ENCODE measurements at places on chromosomes 1 and 21. TPM values are rescaled to one million over a fixed set of nuclear protein-coding genes. Genes with fewer than 3 reads are reported as not detected.

GRCh38 chr1:16172964-16173446 lies 17.1 kb upstream of the EPHA2 start:
- DNase-seq, result no peak

DNA sequence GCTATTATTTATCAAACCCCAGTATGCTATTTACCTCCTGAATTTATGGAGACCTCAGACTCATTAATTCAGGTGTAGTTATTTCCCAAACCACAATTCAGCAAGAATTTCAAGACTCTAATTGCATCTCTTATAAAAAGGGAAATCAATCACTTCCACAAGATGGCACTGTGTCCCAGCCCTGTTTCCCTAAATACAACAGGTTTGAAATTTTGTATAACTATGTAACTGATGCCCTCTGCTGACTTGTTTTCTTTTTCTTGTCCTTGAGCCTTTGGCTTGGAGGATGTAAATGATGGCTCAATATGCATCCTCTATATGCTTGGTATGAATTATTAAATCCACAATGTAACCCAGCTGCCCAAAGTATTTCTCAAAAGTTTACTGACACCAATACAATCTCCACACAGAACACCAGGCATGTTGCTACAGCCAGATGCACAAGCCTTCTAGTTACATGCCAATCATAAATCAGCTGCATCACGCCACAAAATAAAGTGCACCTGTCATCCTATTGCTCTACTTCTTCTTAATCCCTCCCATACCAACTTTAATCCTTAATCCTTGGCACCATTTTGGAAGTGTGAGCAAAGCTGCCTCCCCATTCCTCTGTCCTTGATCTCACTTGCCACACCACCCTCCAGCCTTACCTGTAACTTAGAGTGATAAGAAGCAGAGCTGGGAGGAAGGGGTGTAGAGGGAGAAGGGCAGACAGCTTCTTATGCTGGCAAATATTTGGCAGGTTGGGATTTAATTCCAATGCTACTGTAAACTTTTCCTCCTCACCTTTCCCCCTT lies 9.0 kb downstream of the C1orf105 start:
- DNase-seq, result no peak

GRCh38 chr1:171245458-171246064 lies 2.7 kb upstream of the FMO1 start:
- no peak for DNase-seq

- DNase-seq, result no peak
These were observed 82.1 kb downstream of the RAVER2 start for GRCh38 chr1:64826991-64827390.

- no peak for DNase-seq
These were observed 111.5 kb downstream of the CCDC185 start for GRCh38 chr1:223504741-223505140.

DNA sequence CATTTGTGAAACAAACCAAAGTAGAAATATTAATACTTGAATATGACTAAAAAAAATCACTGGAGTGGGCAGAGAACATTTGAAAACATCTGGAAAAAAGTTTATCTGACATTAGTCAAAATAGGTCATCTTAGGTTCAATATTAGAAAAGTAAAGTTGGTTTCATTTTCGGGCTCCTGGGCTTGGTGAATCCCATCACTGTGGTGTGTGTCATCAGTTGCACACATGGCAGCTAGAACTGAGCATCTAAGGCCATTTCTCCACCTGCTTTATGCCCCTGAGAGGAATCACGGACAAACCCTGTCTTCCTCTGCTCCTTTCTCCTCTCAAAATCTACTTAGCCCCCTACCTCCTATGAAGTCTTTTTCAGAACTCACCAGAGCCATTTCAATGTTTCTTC lies 5.4 kb downstream of the HSD11B1 start:
- DNase-seq, result no peak

DNA sequence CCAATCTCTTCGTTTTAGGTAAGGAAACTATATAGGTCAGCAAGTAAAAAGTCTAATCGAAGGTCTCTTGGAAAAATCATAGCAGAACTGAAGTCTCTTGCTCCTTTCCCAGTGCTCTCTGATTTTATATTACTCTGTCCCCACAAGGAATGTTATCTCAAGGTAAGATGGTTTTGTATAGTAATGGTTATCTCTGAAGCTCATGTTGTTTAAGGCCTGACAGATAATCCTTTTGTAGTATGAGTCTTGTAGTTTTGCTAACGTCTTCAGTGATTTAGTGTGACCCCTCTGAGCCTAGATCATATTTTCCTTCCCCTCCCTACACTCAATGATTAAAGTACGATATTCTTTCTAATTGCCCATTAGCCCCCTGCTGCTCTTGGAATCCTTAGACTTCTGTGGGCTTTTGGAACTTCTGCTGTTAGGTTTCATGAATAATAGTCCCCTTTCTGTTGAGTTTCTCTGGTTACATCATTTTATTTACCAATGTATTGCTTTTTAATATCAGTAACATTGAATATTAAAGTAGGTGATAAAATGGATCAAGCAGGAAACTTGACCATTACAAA lies 52.1 kb downstream of the CNST start:
- no peak for DNase-seq

- no peak for DNase-seq
These were observed 3.9 kb downstream of the EFCAB14 start for GRCh38 chr1:46714976-46715375.

DNA sequence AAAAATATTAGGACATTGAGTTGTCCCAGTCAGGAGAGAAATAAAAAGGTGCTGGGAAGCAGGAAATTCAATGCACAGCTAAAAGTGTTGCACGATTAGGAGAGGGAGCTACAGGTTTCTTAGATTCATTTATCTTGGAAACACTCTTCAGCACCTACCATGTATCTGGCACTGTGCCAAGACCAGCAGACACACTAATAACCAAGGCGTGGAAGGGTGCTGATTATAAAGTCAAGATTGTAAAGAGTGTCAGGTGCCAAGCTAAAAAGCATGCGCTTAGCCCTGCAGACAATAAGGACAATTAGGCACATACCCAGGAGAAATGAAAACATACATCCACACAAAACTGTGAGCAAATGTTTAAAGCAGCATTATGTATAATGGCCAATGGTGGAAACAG lies 129.9 kb downstream of the DSCAM start:
- DNase-seq, result no peak

DNA sequence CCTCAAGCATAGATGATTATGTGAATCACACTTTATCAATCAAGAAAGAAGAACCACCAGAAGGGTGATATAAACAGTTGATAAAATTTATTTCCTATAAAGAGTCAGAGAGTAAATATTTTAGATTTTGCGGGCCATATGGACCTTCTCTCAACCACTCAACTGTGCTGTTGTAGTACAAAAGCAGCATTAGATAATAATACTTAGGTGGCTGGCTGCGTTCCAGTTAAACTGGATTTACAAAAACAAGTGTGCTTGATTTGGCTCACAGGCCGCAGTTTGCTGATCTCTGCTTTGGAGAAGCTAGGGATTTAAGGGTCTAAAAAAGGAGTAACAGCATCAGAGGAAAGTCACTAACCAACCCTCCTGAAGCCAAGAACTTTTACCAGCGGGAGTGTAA lies 1406.0 kb downstream of the KCNT2 start:
- no peak for DNase-seq

DNA sequence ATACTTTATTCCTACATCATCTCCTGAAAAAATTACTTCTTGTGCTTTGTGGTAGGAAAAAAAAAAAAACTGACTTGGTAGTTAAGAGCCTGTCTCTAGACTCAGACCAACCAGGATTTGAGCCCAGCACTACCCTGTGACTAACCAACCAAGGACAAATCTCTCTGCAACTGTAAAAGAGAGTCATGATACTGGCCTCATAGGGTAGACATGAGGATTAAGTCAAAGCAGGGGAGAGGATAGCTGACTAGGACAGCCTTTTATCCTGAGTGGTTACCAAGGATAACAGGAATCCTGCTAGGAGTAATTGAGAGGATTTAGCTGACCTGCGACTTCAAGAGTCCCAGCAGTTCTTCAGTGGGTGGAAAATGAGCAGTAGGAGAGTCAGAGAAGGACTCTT lies 112.8 kb downstream of the C1orf21 start:
- no peak for DNase-seq

DNA sequence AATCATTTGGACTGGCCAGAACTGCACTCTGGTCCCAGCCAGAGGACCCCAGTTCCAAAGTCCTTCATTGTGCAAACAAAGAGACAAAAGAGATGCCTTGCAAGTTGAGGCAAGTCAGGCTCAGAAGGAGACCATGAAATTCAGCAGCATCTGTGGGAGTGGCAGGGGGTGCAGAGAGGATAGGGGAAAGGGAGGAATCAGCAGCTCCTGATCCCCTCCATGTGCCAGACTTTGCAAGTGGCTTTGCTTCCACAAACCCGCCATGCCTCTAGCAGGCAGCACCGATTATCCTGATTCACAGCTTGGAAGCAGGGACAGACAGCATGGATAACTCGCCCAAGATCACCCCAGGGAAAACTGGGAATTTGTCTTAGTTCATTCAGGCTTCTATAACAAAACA lies 2.1 kb upstream of the CAPN9 start:
- no peak for DNase-seq

RAB3B gene
- total RNA-seq, result 5.4 TPM

LENEP gene
- total RNA-seq, result not detected

GJA5 gene
- total RNA-seq, result 1.5 TPM

All from liver (tissue), 10 donors.